ENCODE measurements at places on chromosomes 11 and 22. TPM values are rescaled to one million over a fixed set of nuclear protein-coding genes. Genes with fewer than 3 reads are reported as not detected.
A peak's percentile ranks its signal among the peaks of the same experiment; 100 is the strongest.

DNA sequence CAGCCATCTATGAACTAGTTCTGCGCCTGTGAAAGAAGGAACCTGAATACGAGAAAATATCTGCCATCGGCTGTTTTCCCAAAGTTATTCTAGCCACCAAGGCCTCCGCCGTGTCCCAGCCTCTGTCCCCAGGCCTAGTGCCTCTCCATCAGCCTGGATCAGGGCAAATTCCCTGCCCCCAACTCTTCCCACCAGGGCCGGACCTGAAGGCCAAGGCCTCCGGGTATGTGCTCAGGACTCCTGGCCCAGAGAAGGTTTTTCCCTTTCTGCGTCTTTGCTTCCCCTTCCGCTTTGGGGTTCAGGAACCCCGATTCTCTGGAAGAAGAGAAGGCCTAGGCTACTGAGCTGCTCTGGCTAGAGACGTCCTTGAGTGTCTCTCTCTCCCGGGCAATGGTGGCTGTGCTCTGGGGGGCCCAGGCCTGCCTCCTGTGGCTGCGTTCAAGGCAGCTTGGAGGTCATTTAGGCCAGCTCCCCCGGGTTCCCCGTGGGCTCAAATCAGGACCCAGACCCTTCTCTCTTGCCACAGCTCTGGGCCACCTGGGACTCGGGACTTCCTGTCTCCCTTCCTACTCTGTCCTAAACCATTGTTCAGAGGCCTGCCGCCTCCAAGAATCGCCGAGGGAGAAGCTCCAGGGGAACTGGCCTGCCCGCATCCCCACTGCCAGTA lies 1.6 kb downstream of the ALX4 start:
- no peak for DNase-seq

The OR52I1 gene
- not detected for polyA plus RNA-seq

- DNase-seq: no peak
Observed at GRCh38 chr11:133506023-133506422, 26.3 kb downstream of the OPCML start.

GRCh38 chr11:128963744-128964325 lies 21.2 kb upstream of the TP53AIP1 start:
- no peak for DNase-seq

GRCh38 chr11:3120071-3120792 lies 44.9 kb downstream of the OSBPL5 start:
- no peak for DNase-seq

GRCh38 chr11:133895061-133895479 lies 49.8 kb upstream of the SPATA19 start:
- peak; percentile 34 for DNase-seq

The MIAT gene
- polyA plus RNA-seq: 0.52 TPM

The GLYATL1 gene
- 196 TPM for polyA plus RNA-seq

Data from left kidney (tissue), 8 donors.